Ovary (tissue), 10 donors: ENCODE measurements at places on chromosomes 12 and 14. TPM values are rescaled to one million over a fixed set of nuclear protein-coding genes. Genes with fewer than 3 reads are reported as not detected.
A peak's percentile ranks its signal among the peaks of the same experiment; 100 is the strongest.

Gene CCER1
- not detected for total RNA-seq

Gene HAL
- 0.27 TPM for total RNA-seq

Gene AHSA1
- total RNA-seq: 85.8 TPM

DNA sequence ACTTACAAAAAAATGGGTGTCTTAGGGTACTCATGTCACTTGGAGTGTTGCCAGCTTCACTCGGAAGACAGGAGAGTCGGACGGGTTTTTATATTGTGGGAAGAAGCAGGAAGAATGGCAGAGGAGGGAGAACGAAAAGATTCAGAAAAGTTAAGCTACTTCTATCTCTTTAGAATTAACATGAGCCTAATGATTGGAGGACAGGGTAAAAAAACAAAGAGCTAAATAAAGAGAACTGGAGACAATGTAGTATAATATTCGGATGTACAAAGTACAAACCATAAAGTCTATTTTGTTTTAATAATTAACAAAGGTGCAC, 43.9 kb downstream of the EFCAB11 start:
- H3K27me3 ChIP-seq: no peaks in the 10 kb centered on the region
- DNase-seq: no peak
- no peaks in the 10 kb centered on the region for H3K36me3 ChIP-seq
- H3K4me3 ChIP-seq: no peak overlapping the region
- H3K4me1 ChIP-seq: peaks cover 6% of the 10 kb centered on the region

DNA sequence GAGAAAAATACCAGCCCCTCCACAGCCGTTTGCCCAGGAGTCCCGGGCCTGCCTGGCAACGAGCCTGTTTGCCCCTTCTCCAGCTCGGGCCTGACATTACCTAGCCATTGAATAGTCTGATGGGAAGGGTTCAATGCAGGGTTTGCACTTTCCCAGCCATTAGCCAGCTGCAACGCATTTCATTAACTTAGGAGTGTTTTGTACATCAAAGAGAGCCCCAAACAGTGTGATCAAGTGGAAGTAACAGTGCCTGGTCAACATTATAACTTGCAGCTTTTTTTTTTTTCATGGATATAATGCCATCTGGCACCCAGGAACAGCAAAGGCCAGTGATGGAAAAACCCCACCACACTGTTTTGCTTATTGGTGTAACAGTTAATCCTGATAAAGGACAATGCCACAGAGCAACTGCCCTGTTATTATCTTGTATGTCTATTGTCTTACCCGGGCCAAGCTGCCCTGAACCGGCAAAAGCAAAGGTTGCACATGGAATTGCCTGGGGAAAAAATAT, 38.0 kb downstream of the BTG1 start:
- H3K4me1 ChIP-seq: peaks cover 4% of the 10 kb centered on the region
- H3K27ac ChIP-seq: no peak overlapping the region
- no peaks in the 10 kb centered on the region for H3K36me3 ChIP-seq
- no peaks in the 10 kb centered on the region for H3K27me3 ChIP-seq
- no peak overlapping the region for H3K4me3 ChIP-seq

DNA sequence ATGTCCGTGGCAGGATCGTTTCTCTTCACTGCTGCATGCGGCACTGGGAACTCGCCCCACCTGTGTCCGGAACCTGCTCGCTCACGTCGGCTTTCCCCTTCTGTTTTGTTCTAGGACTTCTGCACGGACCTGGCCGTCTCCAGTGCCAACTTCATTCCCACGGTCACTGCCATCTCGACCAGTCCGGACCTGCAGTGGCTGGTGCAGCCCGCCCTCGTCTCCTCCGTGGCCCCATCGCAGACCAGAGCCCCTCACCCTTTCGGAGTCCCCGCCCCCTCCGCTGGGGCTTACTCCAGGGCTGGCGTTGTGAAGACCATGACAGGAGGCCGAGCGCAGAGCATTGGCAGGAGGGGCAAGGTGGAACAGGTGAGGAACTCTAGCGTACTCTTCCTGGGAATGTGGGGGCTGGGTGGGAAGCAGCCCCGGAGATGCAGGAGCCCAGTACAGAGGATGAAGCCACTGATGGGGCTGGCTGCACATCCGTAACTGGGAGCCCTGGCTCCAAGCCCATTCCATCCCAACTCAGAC, 1.2 kb downstream of the FOS start:
- H3K4me3 ChIP-seq: peak overlapping the region; percentile 80
- H3K27ac ChIP-seq: no peak overlapping the region
- peaks cover 3% of the 10 kb centered on the region for H3K36me3 ChIP-seq
- H3K27me3 ChIP-seq: no peaks in the 10 kb centered on the region

DNA sequence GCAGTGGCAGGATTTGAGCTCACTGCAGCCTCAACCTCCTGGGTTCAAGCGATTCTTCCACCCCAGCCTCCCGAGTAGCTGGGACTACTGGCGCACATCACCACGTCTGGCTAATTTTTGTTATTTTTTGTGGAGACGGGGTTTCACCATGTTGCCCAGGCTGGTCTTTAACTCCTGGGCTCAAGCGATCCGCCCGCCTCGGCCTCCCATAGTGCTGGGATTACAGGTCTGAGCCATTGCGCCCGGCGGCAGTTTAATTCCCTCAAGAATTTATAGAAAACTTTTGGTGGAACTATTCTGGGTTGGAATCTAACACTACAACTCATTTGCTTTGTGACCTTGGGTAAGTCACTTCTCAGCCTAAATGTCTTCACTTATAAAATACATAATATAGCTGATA, 1.8 kb upstream of the SP1 start:
- DNase-seq: peak; percentile 47
- peaks cover 13% of the 10 kb centered on the region for H3K4me1 ChIP-seq
- H3K4me3 ChIP-seq: no peak overlapping the region
- no peaks in the 10 kb centered on the region for H3K36me3 ChIP-seq
- H3K27me3 ChIP-seq: no peaks in the 10 kb centered on the region
- no peak overlapping the region for H3K27ac ChIP-seq

Gene KCNH3
- 1.7 TPM for total RNA-seq

Gene USP44
- 3.3 TPM for total RNA-seq

DNA sequence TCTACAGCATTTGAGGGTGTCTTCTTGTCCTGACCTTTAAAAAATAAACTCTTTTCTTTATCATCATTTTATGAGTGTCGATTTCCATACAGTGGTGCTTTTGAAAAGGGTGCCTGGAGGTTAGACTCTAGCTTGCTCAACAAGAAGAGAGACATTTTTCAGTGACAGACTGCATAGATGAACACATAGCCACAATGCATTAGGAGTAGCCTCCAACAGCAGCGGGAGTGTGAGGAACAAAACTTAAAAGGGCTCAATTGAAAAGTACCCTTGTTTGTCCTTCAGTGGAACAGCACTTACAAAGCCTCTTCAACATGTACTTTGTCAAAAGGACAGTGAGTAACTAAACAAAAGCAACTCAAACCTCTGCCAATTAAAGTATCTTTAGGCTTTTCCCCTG, 119.3 kb downstream of the SOX5 start:
- no peak overlapping the region for H3K27ac ChIP-seq
- no peaks in the 10 kb centered on the region for H3K27me3 ChIP-seq
- H3K4me3 ChIP-seq: no peak overlapping the region
- no peaks in the 10 kb centered on the region for H3K36me3 ChIP-seq
- DNase-seq: no peak
- no peaks in the 10 kb centered on the region for H3K4me1 ChIP-seq

GRCh38 chr14:54189748-54190354, 207.0 kb upstream of the CDKN3 start:
- no peaks in the 10 kb centered on the region for H3K27me3 ChIP-seq
- no peak overlapping the region for H3K4me3 ChIP-seq
- no peaks in the 10 kb centered on the region for H3K36me3 ChIP-seq
- no peaks in the 10 kb centered on the region for H3K4me1 ChIP-seq
- no peak for DNase-seq

DNA sequence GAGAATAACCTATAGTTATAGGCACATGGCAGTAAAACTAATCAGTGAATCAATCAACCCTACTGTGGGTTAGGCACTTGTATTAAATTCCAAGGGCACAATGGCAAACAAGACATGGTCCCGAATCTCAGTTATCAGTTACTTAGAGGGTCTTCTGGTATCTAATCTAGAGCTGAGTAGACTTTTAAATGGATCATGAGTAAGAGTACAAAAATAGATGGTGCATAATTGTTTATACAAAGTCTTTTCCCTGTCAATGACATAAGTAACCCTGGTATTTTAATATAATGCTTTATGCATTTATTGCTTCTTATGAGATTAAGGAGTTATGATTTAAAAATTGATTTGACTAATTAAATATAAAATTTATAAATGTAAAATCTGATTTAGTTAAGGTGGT, 23.0 kb upstream of the KCNJ8 start:
- H3K27ac ChIP-seq: no peak overlapping the region
- H3K27me3 ChIP-seq: no peaks in the 10 kb centered on the region
- H3K4me3 ChIP-seq: no peak overlapping the region
- H3K36me3 ChIP-seq: no peaks in the 10 kb centered on the region
- no peaks in the 10 kb centered on the region for H3K4me1 ChIP-seq

Gene SALL2
- 34.2 TPM for total RNA-seq
